ENCODE measurements at places on chromosomes 12 and 14. TPM values are rescaled to one million over a fixed set of nuclear protein-coding genes. Genes with fewer than 3 reads are reported as not detected.

GRCh38 chr12:86623267-86623666 lies 367.1 kb upstream of the MGAT4C start:
- H3K4me3 ChIP-seq: no peak overlapping the region
- no peaks in the 10 kb centered on the region for H3K4me1 ChIP-seq
- no peaks in the 10 kb centered on the region for H3K36me3 ChIP-seq

DNA sequence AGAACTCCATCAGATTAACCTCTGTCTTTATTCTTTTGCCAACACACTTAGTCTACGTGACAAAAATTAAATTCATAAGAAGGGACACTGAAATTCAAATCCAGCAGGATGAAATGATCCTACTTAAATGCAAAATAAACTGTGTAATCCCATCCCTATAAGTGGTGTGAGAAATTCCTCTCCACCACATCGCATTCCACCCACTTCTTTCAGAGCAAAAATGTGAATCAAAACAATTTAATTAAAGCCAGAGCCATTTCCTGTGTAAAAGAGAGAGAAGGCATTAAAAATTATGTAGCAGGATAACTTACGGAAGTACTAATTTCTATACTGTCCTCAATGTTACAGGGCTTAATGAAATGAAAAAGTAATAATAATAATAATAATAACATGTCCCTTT lies 844.3 kb downstream of the GALC start:
- H3K27me3 ChIP-seq: no peaks in the 10 kb centered on the region

DNA sequence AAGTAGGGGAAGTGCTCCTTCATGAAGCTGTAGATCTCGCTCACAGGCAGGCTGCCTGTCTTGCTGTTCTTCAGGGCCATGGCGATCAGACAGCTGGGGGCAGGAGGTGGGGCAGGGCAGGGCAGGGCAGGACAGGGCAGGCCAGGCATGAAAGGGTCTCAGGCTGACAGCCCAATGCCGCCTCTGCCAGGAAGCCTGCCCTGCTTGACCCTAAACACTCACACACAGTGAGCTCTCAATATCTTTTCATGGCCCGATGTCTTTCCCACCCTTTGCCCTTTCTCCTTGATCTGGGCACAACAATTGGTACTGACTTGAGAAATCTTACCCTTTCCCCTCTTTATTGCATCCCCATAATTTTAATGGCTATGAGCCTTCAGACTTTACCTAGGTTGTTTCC lies 22.4 kb downstream of the FOXN4 start:
- no peak overlapping the region for H3K4me3 ChIP-seq
- DNase-seq: no peak
- H3K27ac ChIP-seq: no peak overlapping the region
- H3K36me3 ChIP-seq: no peaks in the 10 kb centered on the region
- H3K4me1 ChIP-seq: peaks cover 12% of the 10 kb centered on the region

GRCh38 chr12:123120452-123121166 lies 30.3 kb downstream of the PITPNM2 start:
- H3K27ac ChIP-seq: no peak overlapping the region
- no peak for DNase-seq
- H3K4me1 ChIP-seq: peaks cover 18% of the 10 kb centered on the region
- no peak overlapping the region for H3K4me3 ChIP-seq
- no peaks in the 10 kb centered on the region for H3K36me3 ChIP-seq
- H3K27me3 ChIP-seq: no peaks in the 10 kb centered on the region

- H3K4me3 ChIP-seq: no peak overlapping the region
- peak overlapping the region; percentile 70 for H3K27ac ChIP-seq
- H3K36me3 ChIP-seq: no peaks in the 10 kb centered on the region
- H3K27me3 ChIP-seq: no peaks in the 10 kb centered on the region
These were observed 32.0 kb upstream of the VPS37B start for GRCh38 chr12:122927756-122928403.

DNA sequence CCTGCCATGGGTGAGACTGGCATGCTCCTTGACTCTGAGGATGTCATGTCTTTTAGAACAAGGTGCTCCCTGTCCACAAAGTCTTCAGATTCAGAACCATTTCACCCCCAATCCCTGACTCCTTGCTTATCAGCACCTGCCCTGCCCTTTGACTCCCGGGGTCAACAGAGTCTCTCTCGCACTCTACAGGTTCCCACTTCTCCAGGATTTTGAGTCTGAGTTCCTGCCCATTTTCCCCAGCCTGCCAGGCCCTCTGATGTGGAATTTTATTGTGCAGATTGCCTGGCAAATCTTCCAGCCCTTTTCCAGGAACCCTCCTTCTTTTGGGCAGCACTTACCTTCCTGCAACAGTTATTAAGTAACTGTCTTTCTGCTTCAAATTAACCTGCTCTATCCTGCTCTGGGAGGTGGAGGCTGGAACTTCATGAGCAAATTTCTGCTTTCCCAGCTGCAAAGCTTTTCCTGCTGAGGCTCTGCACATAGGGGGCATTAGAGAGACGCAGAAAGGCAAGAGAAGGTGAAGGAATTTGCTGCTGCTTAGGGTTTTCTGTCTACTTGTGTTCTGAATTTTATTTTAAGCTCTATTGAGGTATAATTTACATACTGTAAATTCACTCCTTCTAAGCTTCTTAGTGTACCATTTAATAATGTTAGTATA lies 259.1 kb downstream of the PCNX1 start:
- no peak overlapping the region for H3K4me3 ChIP-seq
- H3K4me1 ChIP-seq: peaks cover 5% of the 10 kb centered on the region
- H3K27ac ChIP-seq: no peak overlapping the region
- peak; percentile 72 for DNase-seq
- H3K27me3 ChIP-seq: peaks cover 2% of the 10 kb centered on the region

DNA sequence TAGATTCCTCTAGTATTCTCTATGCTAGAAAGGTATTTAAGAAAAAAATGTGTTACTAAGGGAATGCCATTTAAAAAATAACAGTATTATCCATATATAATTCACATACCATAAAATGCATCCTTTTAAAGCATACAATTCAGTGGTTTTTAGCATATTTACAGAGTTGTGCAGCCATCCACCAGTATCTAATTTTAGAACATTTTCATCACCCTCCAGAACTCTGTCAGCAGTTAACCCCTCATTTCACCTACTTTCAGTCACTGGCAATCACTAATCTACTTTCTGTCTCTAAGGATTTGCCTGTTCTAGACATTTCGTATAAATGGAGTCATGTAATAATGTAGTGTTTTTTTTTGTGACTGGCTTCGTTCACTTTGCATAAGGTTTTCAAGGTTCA lies 33.4 kb downstream of the TBC1D15 start:
- H3K27ac ChIP-seq: no peak overlapping the region
- no peaks in the 10 kb centered on the region for H3K4me1 ChIP-seq
- H3K36me3 ChIP-seq: peaks cover 2% of the 10 kb centered on the region
- H3K4me3 ChIP-seq: no peak overlapping the region

DNA sequence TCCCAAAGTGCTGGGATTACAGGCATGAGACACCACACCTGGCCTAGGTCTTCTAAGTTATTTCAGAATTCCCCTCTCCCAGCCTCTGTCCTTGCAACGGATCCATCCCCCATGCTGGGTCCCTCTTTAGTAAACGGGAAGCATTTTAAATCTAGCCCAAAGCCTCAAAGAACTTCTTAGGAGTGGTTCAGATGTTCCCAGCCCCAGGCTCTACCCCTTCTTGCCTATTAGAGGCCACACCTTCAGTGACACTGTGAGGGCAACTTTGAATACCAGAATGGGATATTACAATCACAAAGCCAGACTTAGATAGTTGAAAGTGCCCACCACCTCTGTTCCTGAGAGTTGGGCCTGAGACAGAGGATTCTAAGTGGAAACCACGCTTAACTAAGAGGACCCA lies 18.1 kb upstream of the SPPL3 start:
- H3K4me1 ChIP-seq: no peaks in the 10 kb centered on the region
- no peaks in the 10 kb centered on the region for H3K27me3 ChIP-seq
- DNase-seq: no peak
- H3K27ac ChIP-seq: no peak overlapping the region
- H3K4me3 ChIP-seq: no peak overlapping the region

DNA sequence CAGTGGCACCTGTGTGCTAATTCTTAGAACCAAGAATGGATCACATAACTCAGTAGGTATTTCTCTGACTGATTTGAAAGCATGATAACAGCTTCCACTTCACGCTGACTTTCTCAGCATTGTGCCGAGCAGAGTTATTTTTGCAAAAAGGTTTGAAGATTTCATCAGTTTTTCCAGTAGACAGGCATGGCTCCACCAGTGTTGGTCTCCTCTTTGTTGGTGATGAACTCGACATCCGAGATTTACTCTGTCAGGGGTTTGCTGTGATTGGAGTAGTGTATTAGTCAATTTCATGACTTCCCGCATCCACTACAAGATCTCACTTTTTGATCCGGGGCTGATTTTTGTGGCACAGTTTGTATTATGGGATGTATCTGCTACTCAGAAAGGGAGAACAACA lies 85.3 kb downstream of the PRKCH start:
- H3K27ac ChIP-seq: no peak overlapping the region
- no peaks in the 10 kb centered on the region for H3K36me3 ChIP-seq
- H3K4me1 ChIP-seq: no peaks in the 10 kb centered on the region
- no peak overlapping the region for H3K4me3 ChIP-seq
- DNase-seq: no peak

GRCh38 chr12:103369929-103370328 lies 125.8 kb downstream of the C12orf42 start:
- H3K4me1 ChIP-seq: no peaks in the 10 kb centered on the region
- DNase-seq: no peak
- H3K36me3 ChIP-seq: no peaks in the 10 kb centered on the region
- no peak overlapping the region for H3K4me3 ChIP-seq
- H3K27me3 ChIP-seq: no peaks in the 10 kb centered on the region

DNA sequence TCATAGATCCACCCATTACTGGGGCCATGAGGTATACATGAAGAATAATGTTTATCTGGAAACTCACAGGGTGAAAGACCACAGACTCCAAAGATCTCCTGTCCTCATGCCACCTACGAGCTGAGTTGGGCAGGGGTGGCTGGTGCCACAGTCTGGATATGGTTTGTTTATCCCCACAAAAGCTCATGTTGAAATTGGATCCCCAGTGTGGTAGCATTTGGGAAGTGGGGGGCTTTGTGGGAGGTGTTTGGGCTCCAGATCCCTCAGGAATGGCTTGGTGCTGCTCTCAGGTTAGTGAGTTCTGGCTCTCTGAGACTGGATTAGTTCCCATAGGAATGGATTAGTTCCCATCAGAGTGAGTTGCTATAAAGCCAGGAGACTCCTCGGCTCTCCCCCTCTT lies 192.3 kb upstream of the FSCB start:
- no peaks in the 10 kb centered on the region for H3K36me3 ChIP-seq
- H3K27ac ChIP-seq: no peak overlapping the region
- H3K4me3 ChIP-seq: no peak overlapping the region
- H3K27me3 ChIP-seq: no peaks in the 10 kb centered on the region
- no peak for DNase-seq
- H3K4me1 ChIP-seq: no peaks in the 10 kb centered on the region

- no peak overlapping the region for H3K27ac ChIP-seq
- no peaks in the 10 kb centered on the region for H3K36me3 ChIP-seq
- no peaks in the 10 kb centered on the region for H3K4me1 ChIP-seq
- H3K27me3 ChIP-seq: no peaks in the 10 kb centered on the region
- no peak for DNase-seq
These were observed 23.6 kb downstream of the OR11H4 start for GRCh38 chr14:20262642-20263128.

Gene TAS2R31
- 5.5 TPM for total RNA-seq

Gene KDM5A
- 36.8 TPM for total RNA-seq

Gene PLEK2
- 0.22 TPM for total RNA-seq

Gene PAX9
- 0.13 TPM for total RNA-seq

Gene TRIM9
- 0.49 TPM for total RNA-seq

Gene SPSB2
- 3.2 TPM for total RNA-seq
